Activated T-cell treated with anti-CD3 and anti-CD28 coated beads, Interleukin-2, amount 50 U/mL, for 48 hours (primary cell): ENCODE measurements at places on chromosomes 5 and 9.

DNA sequence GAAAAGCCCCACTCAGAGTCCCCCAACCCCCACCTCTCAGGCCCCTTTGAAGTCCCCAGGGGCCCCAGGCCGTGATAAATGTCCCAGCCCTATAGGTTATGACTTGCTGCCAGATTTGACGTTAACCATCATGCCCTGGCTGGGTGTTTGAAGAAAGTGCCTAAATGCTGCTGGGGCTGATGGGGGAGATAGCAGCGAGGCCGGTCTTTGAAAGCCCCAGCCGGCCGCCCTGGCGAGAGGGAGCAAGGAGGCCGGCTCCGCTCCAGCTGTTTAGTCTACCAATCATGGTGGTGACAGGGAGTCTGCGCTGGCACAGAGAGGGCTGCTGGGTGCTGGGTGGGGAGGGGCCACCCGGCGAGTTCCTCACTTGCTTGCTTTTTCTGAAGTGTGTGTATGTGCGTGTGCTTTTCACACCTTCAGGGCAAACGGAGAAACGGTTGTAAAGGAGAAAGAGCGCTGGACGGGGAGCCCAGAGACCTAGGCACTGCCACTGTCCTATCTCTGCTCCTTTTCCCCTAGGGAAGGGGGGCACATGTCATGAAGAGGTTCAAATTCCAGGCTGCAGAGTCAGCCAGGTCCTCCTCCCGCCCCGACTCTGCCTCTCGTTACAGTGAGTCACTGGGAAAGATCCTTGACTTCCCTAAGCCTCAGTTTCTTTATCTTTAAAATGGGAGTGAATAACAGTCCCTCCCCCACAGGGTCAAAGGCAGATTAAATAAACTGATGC is 126.1 kb upstream of the HAND1 start:
- DNase-seq = no peak

- no peak for DNase-seq
These were observed 1696.0 kb upstream of the CDH9 start for GRCh38 chr5:28734396-28734795.

DNA sequence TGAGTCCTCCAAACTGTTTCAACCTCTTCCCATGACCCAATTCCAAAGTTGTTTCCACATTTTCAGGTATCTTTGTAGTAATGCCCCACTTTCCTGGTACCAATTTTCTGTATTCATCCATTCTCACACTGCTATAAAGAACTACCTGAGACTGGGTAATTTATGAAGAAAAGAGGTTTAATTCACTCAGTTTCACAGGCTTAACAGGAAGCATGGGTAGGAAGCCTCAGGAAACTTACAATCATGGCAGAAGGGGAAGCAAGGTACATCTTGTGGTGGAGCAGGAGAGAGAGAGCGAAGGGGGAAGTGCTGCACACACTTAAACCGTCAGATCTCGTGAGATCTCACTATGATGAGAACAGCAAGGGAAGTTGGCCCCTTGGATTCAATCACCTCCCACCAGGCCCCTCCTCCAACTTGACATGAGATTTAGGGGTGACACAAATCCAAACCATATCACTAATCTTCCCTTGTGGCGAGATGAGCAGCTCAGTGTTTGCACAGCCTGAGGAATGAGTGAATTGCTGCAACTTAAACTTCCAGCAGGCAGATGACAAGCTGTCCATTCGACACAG is 42.9 kb downstream of the TRIP13 start:
- no peak for DNase-seq

- peak; percentile 65 for DNase-seq
These were observed 530 bp downstream of the TMEFF1 start for GRCh38 chr9:100473276-100474081.

GRCh38 chr5:111454776-111455175 is 57.6 kb downstream of the STARD4 start:
- DNase-seq = no peak

- DNase-seq = no peak
These were observed 64.6 kb downstream of the NEURL1B start for GRCh38 chr5:172705576-172706084.
